ENCODE measurements at places on chromosomes 1 and 21.

GRCh38 chr1:54623216-54624007, at the start of gene FAM151A:
TSS of gene FAM151A (minus strand) at chr1:54623525. CDS start at chr1:54623395, 130 bp downstream.
- no peak for DNase-seq

- peak; percentile 94 for DNase-seq
These were observed 291.4 kb downstream of the LRRC40 start for GRCh38 chr1:69913977-69914376.

GRCh38 chr1:15808955-15809354, 1.5 kb upstream of the UQCRHL start:
- DNase-seq, result no peak

- peak; percentile 35 for DNase-seq
These were observed 685.0 kb downstream of the ADGRL2 start for GRCh38 chr1:82485591-82486369.

DNA sequence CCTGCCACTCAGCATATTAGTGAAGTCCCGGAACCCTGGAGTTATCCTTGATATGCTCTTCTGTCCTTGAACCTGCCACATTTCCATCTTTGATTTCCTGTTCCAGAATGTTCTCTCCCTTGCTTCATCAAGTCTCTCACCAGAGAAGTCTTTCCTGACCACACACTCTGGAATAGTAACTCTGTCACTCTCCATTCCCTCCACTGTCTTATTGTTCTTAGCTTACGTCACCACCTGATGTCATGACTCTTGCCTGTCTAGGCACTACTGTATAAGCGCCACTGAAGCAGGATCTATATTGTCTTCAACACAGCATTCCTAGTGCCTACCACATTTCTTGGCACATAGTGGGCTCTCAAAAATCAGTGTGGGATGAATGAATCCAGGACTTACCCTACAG, 65.4 kb upstream of the SMYD2 start:
- no peak for DNase-seq

DNA sequence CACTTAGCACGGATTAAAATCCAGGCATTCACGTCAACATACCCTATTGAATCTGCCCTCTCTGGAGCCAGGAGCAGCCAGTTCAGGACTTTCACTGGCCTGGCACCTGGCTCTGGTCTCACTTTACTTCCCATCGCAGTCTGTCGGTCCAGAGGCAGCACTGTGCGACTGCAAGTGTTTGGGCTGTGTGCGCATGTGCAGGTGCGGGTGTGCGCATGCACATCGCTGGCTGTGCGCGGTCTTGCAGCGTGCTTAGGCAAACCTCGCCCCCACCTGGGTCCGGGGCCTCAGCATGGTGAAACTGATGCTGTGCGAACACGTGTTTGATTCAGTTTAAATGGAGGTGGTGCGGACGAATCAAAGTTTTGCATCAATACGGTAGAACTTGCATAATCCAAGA, 38.0 kb downstream of the ATF3 start:
- DNase-seq, result no peak

GRCh38 chr1:29585201-29585600, 348.9 kb downstream of the PTPRU start:
- DNase-seq, result no peak

- no peak for DNase-seq
These were observed 185.7 kb downstream of the IGSF21 start for GRCh38 chr1:18293291-18293690.

- DNase-seq, result no peak
These were observed 401 bp downstream of the ITLN1 start for GRCh38 chr1:160884579-160884978.

DNA sequence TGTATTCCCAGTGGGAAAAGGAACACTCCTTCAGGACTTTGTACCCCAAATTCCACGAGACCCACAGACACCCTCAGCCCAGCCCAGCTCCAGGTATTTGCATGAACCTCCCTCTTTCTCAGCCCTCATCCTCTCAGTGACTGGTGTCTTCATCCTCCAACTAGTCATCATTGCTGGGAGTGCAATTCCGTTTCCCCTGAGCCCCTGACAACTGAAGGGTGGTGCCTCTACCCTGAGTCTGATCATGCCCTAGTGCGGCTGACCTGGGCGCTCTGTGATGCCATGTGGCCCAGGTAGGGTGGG, 3.8 kb upstream of the ZNF692 start:
- no peak for DNase-seq

DNA sequence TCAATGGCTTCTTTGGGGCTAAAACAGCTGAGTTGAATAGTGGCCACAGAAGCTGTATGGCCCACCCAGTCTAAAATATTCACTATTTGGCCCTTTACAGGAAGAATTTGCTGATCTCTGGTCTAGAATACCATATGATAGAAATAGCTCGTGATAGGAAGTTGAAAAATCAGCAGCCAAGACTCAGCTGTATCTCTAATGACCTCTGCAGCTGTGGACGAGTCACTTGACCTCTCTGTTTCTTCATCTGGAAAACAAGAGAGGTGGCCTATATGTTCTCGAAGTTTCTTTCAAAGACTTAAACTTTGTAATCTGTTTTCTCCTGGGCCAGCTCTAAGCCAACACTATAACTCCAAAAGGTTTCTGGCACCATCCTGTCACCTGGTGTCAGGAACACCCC, 129.2 kb downstream of the ZBTB18 start:
- DNase-seq, result no peak

DNA sequence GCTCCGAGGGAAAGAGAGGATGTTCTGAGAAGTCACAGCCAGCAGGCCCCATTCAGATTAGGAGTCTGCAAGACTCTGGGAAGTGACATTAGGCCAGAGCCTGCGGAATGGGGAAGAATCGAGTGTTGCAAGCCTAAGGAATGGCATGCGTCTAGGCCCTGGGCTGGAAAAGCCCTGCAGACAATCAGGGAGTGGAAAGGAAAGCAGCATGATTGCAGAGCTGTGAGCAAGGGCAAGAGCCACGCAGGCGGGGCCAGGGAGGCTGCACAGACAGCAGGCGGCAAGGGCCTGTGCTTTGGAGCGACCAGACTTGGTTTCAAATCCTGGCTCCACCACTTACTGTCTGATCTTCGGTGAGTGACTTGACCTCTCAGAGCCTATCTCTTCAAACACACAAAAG, 118.2 kb downstream of the RRAGC start:
- peak; percentile 27 for DNase-seq

DNA sequence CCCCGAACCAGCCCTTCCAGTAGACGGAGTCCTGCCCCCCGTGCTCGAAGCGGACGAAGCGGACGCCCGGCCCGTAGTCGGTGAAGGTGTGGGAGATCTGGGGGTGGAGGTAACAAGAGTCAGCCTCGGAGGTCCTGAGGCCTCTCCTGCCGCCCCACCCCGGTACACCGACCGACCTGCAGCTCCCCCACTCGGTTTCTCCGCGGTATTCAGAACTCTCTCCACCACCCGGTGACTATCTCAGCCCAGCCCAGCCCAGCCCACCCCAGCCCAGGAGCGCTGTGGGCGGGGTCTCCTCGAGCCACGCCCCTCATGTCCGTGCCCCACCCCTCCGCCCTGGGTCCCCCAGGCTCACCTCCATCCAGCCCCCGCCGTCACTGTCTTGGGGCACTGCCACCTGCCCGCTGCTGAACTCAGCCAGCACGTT, 5.5 kb downstream of the FBXO2 start:
- DNase-seq, result no peak

- DNase-seq, result no peak
These were observed 13.1 kb downstream of the ACBD6 start for GRCh38 chr1:180489313-180489712.

DNA sequence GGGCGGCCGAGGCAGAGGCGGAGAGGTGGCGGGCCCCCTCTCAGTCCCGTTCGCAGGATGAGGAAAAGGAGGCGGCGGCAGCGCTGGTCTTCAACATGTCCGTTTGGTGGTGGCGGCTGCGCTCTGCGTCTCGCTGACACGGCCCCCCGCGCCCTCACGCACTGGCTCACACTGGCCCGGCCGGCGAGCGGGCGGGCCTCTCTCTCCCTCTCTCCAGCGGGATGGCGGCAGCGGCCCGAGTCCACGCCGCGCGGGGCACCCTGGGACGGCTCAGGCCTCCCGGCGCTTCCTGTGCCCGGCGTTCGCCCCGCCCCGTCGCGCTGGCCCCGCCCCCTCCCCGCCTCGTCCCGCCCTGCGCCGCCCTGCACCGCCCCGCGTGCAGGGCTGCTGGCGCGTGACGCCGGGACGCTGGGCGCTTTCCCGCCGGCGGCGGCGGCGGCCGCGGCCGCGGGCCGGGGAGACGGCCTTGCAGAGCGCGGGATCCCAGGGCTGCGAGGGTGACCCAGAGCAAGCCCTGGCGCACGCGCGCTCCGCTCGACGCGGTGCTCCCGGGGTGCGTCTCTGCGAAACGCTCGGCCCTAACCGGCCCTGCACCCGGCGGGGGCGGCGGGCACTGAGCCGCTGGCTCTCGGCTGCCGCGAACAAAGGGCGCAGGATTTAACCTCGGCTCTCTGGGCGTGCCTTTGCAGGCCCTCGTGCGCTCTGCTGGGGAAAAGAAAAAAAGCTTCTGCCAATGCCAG, at the start of gene SCAF4:
TSS of gene SCAF4 (minus strand) at position 262 of the 740 bp plus-strand sequence. CDS start 426 bp downstream, outside the sequence.
- peak; percentile 91 for DNase-seq

DNA sequence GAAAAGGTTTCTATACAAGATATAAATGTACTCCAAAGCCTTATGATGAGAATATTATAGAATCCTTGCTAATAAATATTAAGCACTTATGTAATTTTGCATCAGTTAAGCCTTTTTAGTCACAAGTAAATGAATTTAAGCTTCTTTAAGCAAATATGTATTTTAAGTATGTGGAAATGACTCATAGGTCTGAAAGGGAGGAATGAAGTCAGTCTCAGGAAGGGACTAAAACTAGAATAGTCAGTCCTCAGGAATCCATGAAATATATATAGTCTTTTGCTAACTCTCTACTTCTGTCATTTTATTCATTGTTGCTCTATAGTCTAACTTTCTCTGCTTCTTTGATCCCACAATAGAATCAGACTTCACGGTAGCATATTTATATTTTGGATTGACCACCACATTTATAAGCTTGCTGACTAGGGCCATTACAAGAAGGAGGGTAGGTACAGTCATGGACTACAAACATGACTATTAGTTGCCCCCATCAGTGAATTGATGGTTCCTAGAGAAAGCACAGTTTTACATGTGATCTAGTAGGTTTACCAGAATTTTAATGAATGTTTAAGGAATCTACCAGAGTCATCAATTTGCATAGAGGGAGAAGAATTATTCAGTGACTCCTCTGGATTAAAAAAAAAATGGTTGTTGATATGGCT, 20.2 kb upstream of the RABGGTB start:
- peak; percentile 89 for DNase-seq

GRCh38 chr1:38028105-38028591, 15.6 kb downstream of the UTP11 start:
- DNase-seq, result no peak

GRCh38 chr21:36419996-36420395, 34.8 kb downstream of the CHAF1B start:
- peak; percentile 82 for DNase-seq

DNA sequence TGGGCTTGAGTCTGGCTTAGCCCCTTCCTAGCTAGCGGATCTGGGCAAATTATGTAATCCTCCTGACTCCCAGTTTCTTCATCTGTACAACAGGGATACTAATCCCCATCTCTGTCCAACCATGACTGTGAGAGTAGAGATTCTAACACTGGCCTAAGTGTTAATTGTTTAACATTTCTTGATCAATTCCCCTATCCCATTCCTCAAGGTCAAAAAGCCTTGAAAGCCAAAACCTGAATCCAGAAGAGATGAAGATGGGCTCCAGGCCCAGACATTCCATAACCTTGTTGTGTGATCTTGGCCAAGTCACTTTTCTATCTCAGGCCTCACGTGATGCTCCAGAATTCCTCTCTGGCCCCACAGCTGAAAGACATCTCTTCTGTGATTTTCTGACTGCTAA, 18.8 kb upstream of the PHLDA3 start:
- no peak for DNase-seq

- no peak for DNase-seq
These were observed 73.3 kb downstream of the ARHGEF16 start for GRCh38 chr1:3527774-3528173.

- peak; percentile 75 for DNase-seq
These were observed 100.9 kb upstream of the RUNX3 start for GRCh38 chr1:25030674-25031589.

- no peak for DNase-seq
These were observed 39.2 kb downstream of the UBE2G2 start for GRCh38 chr21:44762221-44763049.

- DNase-seq, result no peak
These were observed 314.9 kb upstream of the DEPDC1 start for GRCh38 chr1:68811806-68812205.

DNA sequence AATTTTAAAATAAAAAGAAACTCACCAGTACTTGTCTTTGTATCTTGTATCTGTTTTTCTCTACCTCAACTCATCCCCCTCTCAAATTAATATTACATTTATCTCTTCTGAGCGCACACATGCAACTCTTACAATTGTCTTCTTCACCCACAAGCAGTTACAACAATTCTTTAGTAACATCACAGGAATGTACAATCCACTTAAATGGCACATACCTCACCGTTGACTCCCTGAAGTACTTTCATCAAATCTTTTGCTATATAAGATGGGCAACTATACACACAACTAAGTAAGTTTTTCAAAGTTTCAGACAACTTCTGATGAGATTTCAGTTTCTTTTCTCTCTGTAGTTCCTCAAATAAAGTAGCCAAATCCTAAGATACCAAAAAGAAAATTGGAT, 28.3 kb downstream of the HEATR1 start:
- peak; percentile 39 for DNase-seq

DNA sequence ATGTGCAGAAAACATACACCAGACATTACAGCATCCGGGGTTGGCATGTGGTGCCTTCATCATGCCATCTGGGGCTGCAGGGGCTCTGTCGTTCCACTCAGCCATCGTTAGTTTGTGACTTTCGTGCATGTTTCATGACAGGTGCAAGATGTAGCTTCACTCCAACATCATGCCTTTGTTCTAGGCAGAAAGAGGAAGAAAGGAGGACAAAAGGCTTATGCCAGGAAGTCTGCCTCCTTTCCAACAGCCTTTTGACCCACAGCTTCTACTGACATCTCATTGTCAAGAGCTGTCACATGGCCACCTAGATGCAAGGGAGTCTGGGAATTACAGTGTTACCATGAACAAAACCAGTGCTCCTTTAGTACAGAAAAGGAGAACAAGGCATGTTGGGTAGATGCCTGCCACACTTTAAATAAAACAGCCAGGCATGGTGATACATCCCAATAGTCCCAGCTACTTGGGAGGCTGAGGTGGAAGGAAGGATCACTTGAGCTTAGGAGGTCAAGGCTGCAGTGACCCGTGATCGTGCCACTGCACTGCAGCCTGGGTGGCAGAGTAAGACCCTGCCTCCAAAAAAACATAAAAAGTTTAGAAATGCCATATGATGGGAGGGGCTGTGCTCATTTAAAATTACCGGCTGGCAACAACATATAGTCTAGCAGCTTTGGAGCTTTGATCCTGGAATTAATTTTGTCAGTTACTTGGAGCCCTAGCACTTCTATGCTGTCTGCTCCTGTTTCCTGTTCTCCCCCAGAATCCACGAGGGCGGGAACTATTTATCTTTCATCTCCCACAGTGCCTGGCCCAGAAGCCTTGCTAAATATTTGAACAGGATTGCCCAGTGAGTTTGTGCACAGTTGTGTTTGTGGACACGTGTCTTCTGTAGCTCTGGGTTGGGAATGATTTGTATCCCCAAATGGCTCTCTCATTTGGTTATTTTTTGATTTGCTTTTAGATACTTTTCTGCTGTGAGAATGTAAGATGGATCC, 7.4 kb downstream of the DOP1B start:
- DNase-seq, result no peak

Data from fibroblast of skin of right biceps (primary cell).